ENCODE measurements at places on chromosomes 6 and 20. TPM values are rescaled to one million over a fixed set of nuclear protein-coding genes. Genes with fewer than 3 reads are reported as not detected.

Gene CST5
- not detected for total RNA-seq

Gene ANKRD66
- not detected for total RNA-seq

Gene MEP1A
- total RNA-seq: not detected

Gene TLDC2
- total RNA-seq: not detected

- H3K27ac ChIP-seq: no peak overlapping the region
- no peak overlapping the region for H3K4me3 ChIP-seq
- H3K4me1 ChIP-seq: no peaks in the 10 kb centered on the region
- H3K27me3 ChIP-seq: no peaks in the 10 kb centered on the region
- no peak for DNase-seq
These were observed 16.4 kb upstream of the CYP24A1 start for GRCh38 chr20:54190217-54190616.

All from activated naive CD8-positive, alpha-beta T cell treated with anti-CD3 and anti-CD28 coated beads, Interleukin-2, amount 10 ng/mL, durations not matched to agents 7 days and 5 days (primary cell).